NCI-H748 treated with DMSO at 0.1 percent for 48 hours (cell line): ENCODE measurements at places on chromosomes 5 and 9.
A peak's percentile ranks its signal among the peaks of the same experiment; 100 is the strongest.

- DNase-seq, result no peak
These were observed 55.8 kb upstream of the TMC1 start for GRCh38 chr9:72465593-72465984.

GRCh38 chr5:131947445-131947844 is 2.0 kb upstream of the MEIKIN start:
- peak; percentile 28 for DNase-seq

- DNase-seq, result no peak
These were observed 1676.0 kb upstream of the NUDT12 start for GRCh38 chr5:105238561-105238960.

- peak; percentile 45 for DNase-seq
These were observed 506.1 kb downstream of the BNC2 start for GRCh38 chr9:16364347-16364746.

DNA sequence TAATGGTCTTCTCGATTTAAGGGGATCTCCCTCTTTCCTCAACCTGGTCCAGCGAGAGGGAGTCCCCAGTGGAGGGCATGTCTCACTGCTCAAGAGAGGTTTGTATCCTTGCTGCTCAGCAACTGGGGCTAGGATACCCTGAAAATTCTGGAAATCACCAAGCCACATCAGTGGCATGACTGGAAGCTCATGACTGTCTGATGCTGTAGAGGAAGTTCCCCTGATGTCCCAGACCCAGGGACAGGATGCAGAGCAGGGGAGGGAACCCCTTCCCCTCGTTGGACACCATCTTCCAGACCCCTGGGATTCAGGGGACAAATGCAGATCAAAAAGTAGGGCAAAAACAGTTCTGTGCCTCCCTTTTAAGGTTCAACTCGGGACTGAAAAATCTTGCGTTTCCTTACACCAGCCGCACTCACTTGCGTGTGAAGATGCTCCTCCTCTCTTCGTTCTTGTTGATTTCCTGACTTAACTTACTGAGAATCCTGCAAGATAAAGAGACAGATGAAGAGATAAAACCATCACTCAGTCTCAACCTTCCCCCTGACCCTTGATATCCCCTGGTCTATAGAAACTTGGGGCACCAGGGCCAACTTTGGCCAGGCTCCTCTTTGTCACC is 22.1 kb downstream of the LCP2 start:
- DNase-seq, result no peak

DNA sequence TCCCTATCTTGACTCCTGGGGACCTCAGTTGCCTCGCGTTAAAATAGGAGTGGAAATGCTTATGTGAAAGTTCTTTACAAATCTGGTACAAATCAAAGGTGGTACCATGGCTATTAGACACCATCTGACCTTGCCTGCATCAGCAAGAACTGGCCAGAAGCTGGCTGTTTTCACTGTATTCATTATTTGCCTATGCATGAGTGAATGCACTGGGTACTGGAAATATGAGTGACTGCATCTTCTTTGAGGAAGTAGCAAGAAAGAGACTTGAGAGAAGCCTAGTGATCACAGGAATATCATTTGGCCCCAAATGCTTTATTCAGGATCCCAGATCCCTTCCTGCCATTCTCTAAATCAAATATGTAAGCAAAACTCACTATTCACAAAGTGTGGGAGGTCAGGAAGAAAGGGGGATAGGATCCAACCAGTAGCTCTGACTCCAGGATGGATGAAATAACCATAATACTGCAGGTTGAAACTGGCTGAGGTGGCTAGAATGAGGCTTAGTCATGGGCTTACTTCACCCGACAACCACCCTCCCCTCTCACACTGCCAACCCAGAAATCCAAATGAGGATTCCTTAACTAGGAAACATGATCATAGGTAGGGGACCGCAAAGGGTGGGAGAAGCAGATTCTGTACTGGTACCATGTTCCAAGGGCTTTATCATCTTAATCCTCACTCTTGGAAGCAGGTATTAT is 56.7 kb downstream of the FAM114A2 start:
- no peak for DNase-seq

DNA sequence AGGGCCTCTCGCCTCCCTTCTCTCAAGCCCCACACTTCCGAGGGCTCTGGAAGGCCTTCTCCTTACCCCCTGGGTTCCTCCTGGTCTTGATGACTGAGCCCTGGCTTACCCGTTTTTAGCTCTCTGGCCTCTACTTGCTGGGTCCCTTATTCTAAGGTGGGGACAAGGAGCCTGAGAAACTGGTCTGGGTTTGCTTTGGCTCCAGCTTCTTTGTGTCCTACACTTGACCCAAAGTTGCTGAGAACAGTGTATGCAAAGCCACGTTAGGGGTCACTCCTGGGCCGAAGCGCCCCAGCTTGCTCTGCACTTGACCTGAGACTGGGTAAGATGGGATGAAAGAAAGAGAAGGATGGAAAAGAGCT is 788 bp downstream of the ZNF346 start:
- DNase-seq, result no peak

GRCh38 chr9:2967766-2968165 is 123.9 kb upstream of the PUM3 start:
- DNase-seq, result no peak

DNA sequence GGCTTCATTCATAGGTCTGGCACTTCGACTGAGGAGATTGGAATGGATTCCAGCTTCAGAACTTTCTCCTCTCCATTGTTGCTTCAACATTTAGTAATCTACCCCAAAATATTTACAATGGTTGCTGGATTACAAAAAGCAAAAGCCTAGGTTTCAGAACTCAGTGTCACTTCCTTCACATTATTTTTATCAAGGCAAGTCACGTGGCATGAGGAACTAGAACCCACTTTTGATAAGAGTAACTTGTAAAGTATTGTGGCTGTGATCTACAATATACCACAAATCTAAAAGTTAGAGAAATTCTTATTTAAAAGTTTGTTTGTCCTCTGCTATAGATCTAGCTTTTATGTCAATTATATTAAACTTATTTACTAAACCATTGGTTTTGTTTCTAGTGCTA is 39.7 kb upstream of the ANKDD1B start:
- DNase-seq, result no peak

DNA sequence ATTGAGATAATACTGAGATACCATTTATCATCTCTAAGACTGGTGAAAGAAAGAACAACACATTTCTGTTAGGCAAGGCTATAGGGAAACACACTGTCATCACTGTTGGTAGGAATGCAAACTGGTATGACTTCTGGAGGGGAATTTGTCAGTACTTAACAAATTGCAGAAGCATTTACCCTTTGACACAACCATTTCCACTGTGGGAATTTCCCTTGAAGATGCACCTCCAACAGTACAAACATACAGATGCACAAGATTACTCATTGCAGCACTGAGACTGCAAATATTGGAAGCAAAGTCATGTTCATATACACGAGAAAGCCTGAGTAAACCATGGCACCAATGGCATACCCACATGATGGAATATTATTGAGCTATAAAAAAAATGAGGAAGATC is 17.6 kb downstream of the GM2A start:
- DNase-seq, result no peak

- no peak for DNase-seq
These were observed 471.5 kb downstream of the HINT1 start for GRCh38 chr5:130693509-130693908.

DNA sequence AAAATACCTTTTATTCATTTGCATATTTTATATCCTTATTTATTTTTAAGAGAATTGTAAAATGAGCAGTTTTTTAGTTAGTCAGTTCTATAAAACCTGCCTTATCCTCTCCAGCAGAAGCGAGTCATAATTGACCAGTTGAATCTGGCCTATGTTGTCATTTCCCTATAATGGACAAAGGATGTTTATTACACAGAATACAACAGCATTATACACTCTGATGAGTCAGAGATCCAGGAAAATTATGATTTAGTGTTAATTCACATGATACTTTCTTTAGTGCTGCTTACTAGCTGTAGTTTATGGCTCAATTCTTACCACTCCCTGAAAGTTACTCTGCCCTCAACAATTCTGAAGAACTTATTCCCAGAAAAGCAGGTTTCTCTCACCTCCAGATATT is 26.8 kb upstream of the LURAP1L start:
- no peak for DNase-seq

DNA sequence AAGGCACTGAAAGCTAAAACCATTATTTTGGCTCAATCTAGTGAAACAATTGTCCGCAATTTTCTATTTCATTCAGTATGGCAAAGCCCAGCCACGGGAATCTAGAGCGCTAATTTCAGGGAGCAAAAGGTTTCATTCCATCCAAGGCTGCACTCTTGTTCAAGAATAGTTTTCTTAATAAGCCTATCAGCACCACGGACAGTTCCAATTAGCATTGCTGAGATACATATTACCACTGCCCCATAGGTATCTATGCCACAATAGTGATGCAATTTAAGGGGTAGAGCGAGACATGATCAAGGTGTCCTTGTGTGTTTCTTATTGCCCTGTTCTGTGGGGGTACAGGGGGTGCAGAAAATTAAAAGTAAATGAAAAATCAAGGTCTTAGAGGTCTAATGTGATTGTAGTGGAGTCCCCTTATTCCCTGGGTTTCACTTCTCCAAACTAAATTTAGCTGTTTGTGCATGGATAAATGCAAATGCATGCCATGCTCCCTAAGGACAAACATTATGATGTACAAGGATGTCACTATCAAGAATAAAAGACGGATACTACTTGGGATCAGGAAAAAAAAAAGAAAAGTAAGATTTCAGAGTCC is 45.5 kb downstream of the SPOCK1 start:
- DNase-seq, result no peak

- no peak for DNase-seq
These were observed 21.0 kb upstream of the UBLCP1 start for GRCh38 chr5:159241946-159242552.

DNA sequence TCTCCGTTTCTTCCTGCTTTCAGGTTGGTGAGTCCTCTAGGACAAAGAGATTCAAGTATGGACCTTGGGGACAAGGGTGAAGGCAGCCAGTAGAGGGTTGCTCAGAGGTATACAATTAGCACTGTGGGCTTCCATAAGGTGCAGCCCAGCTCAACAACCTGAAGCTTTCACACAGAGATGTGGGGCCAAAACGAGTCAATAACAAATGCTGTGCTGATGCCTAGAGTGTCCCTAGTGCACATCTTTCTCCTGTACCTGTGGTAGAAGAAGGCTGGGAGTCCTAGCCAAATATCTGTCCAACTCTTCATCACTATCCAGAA is 20.7 kb upstream of the MLANA start:
- no peak for DNase-seq

DNA sequence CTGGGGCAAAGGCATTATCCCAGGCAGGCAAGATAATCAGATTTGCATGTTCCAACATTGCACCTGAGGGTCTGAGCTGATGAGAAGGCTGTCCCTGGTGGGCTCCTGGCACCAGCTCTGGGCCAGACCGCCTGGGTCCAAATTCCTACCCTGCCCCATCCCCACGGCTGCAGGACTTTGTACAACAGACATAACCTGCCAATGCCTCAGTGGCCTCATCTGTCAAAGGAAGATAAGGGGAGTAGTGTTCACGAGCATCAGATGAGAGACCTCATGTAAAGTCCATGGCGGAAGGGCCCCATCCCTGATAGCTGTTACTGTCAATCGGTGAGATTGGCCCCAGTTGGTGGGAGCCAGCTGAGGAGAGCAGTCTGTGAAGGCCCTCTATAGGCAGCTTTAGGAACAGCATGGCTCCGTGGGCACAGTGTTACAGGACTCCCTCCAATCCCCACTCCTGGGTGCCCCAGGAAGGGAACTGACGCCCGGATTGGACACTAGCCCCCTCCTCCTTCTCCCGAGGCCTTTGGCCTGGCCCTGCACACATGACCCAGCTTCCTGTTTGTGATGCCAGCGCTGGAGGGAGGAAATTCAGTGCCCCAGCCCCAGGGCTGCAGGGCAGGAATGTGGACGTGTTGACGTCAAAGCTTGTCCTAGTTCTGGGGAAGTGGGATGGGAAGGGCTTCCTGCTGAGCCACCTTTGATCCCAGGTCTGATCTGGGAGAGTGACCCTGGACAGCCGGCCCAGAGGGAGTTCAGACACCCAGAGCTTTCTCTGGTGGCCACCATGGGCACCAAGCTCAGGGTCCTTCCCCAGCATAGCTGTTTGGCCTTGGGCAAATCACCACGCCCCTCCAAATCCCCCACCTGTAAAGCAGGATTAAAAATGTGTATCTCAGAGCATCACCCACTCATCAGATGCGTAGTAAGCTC is 56.2 kb downstream of the DUSP1 start:
- peak; percentile 29 for DNase-seq

- no peak for DNase-seq
These were observed 115.2 kb upstream of the RAPGEF1 start for GRCh38 chr9:131854896-131855613.

DNA sequence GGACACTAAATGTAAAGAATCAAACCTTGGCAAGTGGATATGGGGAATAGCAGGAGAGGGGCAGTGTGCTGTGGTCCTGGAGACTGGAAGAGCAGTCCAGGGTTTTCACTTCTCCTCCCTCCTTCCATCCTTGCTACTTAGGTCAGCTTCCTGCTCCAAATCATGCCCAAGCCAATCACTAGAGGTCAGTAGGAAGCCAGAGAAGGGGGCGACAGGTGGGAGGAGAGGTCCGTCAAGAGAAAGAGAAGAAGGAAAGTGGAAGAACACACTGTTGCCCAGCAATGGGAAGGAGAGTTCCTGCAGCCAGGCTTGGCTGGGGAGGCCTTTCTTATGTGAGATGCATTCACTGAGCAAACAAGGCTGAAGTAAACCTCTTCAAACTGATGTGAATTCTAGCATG is 289.6 kb downstream of the DTWD2 start:
- no peak for DNase-seq

GRCh38 chr5:1207555-1207954 is 6.2 kb downstream of the SLC6A19 start:
- no peak for DNase-seq

- no peak for DNase-seq
These were observed 485.8 kb downstream of the BRINP1 start for GRCh38 chr9:118883411-118883810.

DNA sequence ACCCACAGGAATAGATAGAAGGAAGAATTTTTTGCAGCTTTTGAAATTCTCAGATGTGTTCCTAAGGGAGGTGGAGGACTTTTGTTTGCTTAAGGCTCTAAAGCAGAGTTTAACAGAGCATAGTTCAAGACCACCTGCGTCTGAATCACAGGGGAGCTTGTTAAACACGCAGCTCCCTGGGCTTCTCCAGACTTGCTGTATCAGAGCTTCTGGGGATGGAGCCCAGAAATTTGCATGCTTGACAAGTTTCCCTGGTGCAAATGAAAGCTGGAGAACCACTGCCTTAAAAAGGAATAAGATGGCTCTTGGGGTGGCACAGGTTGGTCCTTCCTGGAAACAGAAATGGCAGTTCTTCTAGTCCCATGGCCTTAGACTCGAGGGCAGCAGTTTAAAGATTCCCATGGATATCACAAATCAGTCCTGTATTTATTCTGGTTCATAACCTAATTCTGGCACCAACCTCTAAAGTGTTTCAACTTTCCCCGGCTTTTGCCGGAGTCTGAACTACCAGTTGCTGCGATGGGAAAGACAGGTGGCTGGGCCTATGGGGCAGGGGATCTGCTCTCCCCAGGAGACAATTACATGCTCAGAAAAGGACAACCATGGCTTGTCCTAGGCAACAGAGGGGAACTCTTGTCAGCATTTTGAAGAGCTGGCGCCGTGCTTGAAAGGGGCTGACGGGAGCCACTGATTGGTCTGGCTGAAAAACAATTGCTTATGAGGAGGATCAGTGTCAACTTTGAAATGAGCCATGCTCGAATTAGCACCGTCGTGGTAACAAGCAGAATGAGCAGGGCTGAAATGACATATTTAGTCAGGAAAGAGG is 599.6 kb downstream of the CCDC171 start:
- DNase-seq, result peak; percentile 15
